ENCODE measurements at places on chromosomes 3 and 15.

DNA sequence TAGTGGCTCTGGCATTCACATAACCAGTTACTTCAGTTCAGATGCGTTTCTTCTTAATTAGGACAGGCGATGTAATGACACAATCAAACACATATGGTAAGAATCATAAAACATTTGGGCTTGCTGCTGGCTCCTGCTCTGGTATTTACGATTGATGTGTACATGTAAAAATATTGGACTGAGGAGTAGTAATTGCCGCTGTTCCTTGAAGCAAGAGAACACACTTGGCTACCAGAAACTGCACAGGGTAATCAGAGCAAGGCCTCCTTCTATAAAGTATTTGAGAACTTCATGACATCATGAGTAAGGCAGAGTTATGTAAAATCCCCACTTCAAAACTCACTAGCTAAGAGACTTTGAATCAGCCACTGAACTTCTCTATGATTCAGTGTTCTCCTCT lies 158.1 kb downstream of the SSR3 start:
- no peak for DNase-seq

GRCh38 chr15:68776477-68777270 lies 44.0 kb downstream of the ANP32A start:
- peak; percentile 44 for DNase-seq

GRCh38 chr3:53703630-53704362 lies 142.4 kb downstream of the CHDH start:
- DNase-seq, result no peak

- DNase-seq, result no peak
Measured at GRCh38 chr15:62799037-62799436, 243.5 kb upstream of the TPM1 start.

DNA sequence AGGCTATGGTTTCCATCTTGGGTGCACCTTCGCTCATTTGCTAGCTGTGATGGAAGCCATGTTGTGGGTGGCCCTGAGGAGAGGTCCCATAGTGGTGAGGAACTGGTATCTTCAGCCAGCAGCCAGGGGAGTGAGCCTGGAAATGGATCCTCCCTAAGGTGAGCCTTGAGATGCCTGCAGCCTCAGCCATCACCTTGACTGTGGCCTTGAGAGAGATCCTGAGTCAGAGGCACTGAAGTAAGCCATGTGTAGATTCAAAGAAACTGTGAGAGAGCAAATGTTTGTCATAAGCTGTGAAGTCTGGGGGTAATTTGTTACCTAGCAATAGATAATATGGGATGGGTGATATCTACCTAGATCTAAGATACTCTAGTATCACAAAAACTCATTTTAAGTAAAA lies 105.3 kb downstream of the SNRK start:
- no peak for DNase-seq

DNA sequence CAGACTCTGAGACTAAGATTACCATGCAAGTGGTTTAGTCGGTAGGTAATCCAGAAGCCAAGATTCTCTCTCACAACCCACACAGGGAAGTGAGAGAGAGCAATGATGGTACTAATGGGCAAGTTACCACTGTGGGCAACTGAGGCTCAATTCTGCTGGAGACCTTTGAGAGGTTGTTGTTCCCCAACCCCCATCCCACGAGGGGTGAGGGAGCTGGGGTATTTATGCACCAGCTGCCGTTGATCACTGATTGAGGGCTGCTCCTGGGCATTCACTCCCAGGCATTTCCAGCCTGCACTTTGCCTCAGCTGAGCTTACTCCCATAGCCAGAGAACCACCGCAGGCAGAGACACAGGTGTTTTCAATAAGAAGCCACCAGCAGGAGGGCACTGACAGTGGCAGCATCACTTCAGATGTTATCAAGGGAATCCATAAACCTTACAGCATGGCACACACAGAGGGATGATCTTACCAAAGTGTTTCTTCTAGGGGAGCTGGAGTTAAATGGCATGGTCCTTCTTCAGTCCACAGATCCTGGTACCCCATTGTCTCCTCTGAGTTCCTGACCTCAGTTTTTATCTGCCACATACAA lies 15.0 kb upstream of the CCDC174 start:
- no peak for DNase-seq

DNA sequence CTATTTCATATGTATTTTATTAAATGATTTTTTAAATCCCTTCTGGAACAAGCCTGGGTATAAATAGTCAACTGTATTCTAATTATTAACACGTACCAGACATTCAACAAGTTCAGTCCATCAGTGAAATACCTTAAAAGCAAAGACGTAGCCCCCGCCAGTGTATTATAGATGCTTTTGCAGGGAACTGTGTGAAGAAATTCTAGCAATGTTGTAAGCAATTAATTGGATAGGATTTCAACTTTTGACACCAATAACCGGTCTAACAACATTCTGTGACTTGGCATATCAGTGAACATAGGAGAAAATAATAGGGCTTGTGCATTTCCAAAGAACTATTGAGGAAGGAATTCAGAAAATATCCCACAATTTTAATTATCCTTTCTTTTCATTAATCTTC lies 67.2 kb upstream of the TGFBR2 start:
- no peak for DNase-seq

DNA sequence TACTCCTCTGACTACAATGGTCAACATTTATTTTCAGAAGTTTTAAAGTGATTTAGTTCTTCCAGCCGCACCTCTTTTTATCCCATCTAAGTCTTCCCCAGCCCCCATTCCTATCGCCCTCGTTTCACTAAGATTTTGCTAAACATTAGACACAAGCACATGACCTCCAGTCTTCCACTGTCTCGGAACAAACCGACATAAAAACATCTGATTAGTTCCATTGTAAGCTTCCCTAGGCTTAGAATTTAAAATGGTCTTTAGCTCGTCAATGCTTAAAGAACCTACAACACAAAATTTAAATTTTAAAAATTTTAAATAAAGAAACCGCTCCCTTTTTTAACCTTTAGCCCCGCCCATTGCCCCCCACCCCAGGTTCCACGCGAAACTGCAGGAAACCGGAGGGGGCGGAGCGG lies 284 bp upstream of the TSC22D2 start:
- DNase-seq, result no peak

DNA sequence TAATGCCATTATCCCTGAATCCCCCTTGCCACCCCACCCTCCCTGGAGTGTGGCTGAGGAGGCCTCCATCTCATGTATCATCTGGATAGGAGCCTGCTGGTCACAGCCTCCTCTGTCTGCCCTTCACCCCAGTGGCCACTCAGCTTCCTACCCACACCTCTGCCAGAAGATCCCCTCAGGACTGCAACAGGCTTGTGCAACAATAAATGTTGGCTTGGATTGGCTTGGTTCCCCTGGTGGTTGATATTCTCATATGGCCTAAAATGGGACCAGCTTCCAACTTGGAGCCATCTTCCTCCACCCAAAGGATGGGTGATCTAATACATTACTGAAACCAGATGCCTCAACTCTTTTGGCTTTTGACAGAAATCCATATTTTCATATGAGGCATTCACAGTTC lies 34.9 kb downstream of the VIPR1 start:
- DNase-seq, result no peak
